ENCODE measurements at places on chromosomes 3 and 15.

DNA sequence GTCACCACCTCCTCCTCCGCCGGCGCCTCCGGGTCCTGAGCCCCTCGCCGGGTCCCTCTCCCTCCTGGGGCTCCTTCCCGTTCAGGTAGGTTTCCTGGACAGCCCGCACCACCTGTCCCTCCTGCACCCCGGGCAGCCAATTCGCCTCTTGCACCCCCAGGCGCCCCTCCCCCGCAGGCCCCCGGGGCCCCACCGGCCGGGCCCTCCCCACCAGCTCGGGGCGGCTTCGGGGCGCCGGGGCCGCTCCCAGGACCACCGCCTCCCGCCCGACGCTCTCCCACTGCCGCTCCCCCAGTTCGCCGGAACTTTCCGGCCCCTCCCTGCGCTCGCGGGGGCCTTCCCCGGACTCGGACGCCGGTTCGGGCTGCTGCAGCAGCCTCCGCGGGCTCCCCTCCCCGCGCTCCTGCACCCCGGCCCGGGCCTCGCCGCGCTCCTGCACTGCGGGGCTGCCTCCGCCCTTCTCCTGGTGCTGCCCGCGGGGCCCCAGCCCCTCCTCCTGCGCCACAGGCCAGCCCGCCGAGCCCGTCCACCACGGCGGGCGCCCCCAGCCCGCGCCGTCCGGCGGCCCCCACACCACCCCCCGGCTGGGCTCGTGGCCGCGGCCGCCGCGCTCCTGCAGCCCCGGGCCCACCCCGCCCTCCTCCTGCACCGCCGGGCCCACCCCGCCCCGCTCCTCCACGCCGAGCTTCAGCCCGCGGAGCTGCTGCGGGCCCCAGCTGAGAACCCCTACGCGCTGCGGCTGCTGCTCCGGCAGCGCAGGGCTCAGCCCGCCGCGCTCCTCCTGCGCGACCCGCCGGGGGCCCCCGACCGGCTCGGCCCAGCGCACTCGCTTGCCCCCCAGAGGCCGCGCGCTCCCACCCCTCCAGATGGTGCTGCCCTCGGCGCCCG is 587 bp upstream of the TNK2 start:
- peak; percentile 37 for DNase-seq

GRCh38 chr3:135034891-135035440 is 239.9 kb downstream of the EPHB1 start:
- no peak for DNase-seq

- DNase-seq: no peak
Observed at GRCh38 chr15:74776821-74777768, 4.8 kb upstream of the CSK start.

DNA sequence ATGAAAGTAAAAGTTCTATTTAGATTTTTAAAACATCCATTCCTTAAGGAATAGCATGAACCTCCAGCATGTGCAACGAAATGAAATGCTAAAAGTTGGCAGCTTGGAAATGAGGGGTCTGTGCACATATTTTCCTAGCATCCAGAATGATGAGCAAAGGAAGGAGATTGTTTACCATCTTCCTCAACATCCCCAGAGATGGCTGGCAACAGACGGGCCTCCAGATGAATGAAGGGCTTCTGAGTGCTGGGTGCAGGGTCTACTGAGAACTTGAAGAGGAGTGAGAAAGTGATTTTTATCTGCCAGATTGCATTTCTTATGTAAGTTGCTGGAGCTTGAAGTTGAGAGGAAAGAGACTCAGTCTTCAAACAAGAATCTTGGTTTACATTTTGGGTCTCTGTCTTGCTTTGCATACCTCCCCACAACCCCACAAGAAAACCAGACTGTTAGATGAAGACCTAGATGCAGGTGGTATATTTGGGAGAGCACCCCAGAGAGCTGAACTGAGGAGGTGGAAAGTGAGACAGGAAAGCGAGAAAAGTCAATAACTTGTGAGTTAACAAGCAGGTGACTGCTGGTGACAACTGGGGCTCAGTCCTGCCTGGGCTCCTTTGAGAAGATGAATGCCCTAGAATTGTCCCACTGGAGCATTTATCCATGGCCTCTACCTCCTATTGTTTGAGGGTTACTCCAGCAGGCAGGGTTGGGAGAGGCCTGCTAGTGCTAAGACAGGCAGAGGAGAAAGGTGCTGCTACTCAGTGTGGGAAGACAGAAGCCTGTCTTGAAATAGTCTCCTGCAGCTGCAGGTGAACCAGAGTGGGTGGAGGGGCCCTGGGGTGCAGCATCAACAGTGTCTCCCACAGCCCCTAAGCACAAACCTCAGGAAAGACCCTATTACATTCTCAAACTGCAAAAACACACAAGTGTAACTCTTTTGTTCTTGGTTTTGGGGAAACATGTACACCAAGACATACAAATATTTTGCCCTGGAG is 10.5 kb upstream of the CCK start:
- DNase-seq: no peak

DNA sequence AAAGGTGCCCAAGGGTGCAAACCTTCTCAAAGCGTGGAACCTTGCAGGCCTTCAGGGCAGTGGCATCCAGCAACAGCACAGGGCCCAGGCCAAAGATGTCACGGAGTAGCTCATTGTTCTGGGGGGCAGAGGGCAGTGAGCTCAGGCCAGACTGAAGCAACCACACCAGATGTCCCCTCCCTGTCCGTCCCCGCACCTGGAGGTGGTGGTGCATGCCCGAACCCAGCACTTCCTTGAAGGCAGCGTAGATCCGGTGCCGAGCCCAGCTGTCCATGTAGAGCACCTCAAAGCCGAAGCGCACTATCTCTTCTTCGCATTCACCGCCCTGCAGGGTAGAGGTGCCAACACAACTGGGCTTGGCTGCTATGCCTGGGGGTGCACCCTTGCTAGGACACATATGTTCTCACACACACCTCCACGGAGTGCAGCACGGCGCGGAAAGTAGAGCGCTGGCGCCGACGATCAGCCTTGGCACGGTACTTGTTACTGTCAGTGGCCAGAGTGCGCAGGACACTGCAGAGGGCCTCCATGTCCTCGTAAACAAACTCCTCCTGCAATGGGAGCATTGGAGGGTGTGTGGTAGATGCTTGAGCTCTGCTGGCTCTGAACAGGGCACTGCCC is 3.7 kb downstream of the IFRD2 start:
- DNase-seq: no peak

Data from NCI-H774 (cell line).